ENCODE measurements at places on chromosomes 5 and 9.

DNA sequence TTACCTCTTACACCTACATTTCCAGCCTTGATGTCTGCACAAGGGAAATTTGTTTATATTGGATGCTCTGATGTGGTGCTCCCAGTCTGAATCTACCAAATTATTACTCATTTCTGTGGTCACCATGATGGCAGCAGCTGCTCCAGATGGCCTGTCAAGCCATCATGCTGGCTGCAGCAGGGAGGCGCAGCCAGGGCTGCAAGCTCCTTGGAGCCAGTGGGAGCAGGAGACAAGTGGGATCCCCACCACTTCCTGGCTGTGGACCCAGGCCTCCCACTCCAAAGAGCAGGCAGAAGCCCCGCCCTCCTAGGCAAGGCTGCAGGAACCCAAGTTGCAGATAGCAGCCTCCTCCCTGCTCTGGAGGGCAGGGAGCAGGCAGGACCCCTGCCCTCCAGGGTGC is 241.1 kb upstream of the ATP10B start:
- no peak for DNase-seq

- DNase-seq: no peak
Measured at GRCh38 chr5:56475689-56476486, 242.8 kb upstream of the ANKRD55 start.

- DNase-seq: peak; percentile 82
Measured at GRCh38 chr5:58751222-58751837, 168.5 kb downstream of the RAB3C start.

GRCh38 chr9:128081056-128081455 is 13.0 kb downstream of the SLC25A25 start:
- peak; percentile 40 for DNase-seq

DNA sequence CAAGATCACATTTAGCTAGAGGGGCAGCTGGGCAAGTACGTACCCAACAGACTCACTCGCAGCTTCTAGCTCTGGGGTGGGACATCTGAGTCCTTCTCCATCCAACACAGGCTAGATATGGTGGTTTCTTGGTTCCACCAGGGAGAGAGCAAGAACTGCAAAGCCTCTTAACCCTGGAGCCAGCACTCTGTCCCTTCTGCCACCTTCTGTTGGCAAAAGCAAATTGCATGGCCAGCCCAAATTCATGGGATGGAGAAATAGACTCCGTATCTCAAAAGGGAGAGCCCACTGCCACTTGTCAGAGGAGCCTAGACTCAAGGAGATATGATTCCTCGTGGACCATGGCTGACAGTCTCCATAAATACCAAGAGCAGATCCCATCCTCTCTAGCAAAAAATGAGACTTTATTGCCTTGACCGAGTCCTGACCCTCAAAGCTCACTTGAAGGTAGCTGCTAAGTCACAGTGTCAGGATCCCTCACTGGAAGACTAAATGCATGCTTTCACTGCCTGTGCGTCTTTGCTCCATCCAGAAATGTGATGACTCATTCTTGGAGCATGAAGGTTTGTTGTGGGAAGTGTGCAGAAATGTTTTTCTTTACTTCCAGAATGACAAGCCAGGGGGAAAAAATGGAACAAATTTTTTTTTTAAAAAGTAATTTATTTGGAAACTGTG is 28.8 kb upstream of the ROR2 start:
- peak; percentile 23 for DNase-seq

- no peak for DNase-seq
Measured at GRCh38 chr9:123679330-123679987, 250.5 kb downstream of the DENND1A start.

DNA sequence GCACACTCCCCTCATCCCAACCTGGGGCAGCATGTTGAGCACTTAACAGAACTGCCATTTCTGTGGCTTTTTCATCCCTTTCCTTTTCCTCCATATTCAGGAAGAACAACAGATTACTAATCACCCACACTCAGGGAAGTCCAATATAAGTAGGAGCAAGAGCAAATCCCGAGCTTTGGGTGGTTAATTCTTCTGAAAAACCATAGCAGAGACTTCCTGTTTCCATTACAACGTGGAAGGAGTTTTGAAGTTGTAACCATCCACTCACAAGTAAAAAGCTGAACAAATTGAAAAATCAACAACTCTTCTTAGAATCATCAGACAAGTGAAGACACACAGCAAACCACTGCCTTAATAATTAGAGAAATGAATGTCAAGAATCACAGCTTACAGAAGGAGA is 8.2 kb downstream of the CTSL start:
- no peak for DNase-seq

- no peak for DNase-seq
Measured at GRCh38 chr5:110852053-110852452, 113.2 kb downstream of the SLC25A46 start.

DNA sequence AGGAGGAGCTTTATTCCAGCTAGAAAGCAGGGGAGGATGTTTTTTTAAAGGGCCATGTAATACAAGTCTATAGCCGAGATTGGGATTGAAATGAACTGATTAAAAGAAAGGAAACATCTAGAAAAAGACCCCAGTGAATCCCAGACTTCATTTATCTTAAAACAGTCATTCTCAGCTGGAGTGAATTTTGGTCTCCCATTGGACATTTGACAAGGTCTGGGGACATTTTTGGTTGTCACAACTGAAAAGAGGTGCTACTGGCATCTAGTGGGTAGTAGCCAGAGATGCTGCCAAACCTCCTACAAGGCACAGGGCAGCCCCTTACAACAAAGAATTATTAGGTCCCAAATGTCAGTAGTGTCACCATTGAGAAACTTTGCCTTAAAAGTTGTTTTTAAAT is 16.3 kb upstream of the SPINK4 start:
- DNase-seq: no peak

GRCh38 chr5:109573766-109574165 is 116.0 kb upstream of the MAN2A1 start:
- DNase-seq: no peak

- no peak for DNase-seq
Measured at GRCh38 chr5:147809830-147810666, 21.4 kb downstream of the SPINK1 start.

- DNase-seq: no peak
Measured at GRCh38 chr5:180589771-180590542, 1.3 kb downstream of the SCGB3A1 start.

DNA sequence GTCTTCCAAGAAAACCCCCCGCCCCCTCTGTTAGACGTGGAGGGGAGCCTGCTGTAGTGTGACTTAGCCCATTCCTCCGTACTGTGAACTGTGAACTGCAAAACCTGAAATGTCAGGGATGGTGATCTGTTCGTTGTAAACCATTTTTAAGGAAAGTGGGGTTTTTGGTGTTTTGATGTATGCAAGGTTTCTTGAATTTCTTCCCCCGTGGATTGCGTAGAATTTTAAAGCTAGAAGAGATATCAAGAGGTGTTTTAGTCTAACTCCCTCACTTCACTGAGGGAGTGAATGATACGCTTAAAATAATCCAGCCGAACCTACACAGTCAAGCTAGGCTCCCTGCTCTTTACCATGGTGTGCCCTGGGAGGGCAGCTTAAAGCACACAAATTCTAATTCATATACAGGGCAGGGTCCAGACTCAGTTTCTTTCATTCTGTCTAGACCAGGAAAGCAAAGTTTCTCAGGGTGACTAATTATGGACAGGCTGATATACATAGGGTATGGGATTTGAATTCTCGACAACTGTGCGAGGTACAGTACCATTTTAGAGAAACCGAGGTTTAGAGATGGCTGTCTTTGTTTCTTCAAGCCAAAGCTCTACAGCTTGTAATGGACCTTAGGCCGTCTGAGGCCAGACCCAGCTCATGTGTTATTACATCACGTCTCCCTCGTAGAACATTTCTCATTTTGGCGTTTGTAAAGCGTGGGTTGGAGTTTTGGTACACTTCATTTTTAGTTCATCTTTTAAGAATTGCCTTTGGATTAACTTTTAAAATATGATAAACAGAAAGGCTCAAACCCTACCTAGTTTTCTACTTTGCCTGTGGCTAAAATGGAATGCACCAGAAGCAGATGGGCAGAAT is 2.7 kb downstream of the PTGER4 start:
- DNase-seq: peak; percentile 61

GRCh38 chr9:97593960-97594359 is 39.2 kb downstream of the TSTD2 start:
- DNase-seq: no peak

DNA sequence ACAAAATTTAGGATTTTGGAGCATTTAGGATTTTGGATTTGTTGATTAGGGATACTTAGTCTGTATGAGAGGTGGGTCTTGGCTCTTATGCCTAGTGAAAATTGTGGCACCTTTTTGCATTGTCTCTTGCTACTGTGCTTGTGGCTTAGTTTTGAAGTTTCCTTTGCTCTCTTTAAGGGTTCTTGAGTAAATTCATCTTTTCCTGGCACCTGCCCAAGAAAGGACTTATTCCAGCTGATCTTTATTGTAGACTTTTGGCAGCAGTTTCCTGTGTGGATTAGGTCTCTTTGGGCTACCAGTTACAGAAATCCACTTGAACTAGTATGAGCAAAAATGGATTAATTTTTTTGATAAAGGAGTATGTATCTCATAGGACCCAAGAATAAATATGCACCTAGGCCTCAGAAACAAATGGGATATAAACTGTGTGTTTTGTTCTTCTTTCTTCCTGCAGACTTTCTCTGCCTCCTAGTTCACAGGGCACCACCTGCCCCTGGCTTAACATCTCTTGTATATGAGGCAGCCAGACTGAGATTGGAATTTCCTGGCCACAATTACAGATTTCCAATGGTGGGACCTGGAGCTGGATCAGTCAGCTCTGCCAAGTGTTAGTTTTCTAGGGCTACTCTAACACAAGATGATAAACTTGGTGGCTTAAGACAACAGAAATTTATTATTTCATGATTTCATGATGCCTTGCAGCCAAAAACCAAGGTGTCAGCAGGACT is 44.6 kb downstream of the FOCAD start:
- DNase-seq: peak; percentile 94

Data from dermis blood vessel endothelial cell (primary cell).